ENCODE measurements at places on chromosomes 3 and 15.

DNA sequence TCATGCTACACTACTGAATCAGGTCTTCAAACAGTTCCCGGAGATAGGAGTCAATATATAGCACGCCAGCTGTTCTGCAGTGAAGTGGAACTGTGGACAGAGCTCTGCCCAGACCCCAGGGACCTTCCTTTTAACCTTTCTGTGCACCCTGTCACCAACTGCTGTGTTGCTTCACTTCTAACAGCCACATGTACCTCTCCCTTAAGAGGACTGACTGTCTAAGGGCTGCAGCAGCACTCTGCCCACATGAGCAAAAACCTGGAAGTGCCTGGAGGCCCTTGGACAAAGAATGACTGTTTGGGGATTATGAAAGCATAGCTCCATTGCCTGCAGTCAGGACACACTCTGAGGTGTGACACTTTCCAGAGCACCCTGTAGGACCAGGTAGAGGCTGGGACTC, 88.3 kb upstream of the CTNNB1 start:
- no peak for DNase-seq

- DNase-seq = no peak
These were observed 37.6 kb downstream of the ABTB1 start for GRCh38 chr3:127710155-127710941.

- DNase-seq = no peak
These were observed 79.7 kb upstream of the RASGRF1 start for GRCh38 chr15:79170256-79170664.

DNA sequence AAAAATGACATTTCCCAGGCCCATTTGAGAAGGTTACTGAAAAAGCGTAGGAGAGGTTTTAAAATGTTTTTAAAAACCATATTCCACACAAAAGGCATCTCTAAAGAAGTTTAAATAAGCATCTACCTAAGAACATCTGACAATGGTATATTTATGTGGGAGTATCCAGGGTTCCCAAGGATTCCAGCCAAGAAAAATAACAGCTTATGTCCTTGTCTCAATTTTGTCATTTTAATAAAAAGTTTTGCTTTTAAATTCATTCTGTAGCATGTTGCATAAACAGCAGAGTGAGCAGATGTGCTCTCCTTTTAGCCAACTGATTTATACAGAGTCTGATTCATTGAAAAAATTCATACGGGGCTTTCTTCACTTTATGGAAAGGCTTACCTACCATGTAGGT, 129.9 kb downstream of the LRRC3B start:
- no peak for DNase-seq

GRCh38 chr15:81097116-81097889, 36.8 kb upstream of the CFAP161 start:
- no peak for DNase-seq

GRCh38 chr3:190968616-190969015, 106.1 kb upstream of the GMNC start:
- no peak for DNase-seq

- no peak for DNase-seq
These were observed 24.5 kb upstream of the NEDD4 start for GRCh38 chr15:56017920-56018319.

DNA sequence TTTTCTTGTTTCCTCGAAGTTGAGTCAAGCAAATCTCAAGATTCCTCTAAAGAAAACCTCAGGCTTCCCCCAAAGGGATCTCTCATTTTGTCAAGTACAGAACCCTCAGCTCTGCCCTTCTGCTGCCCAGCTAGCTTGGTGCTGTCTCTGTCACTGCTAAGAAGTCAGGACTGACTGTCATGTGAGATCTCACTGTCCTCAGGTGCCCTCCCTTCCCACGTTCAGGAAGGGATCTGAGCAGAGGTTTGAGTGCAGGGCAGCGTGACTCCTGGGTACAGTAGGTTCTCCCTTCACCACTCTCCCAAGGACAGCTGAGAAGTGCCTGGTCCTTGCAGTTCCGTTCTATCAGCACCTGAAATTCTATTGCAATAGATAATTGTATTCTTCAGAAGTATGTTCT, 229.7 kb downstream of the SLCO3A1 start:
- no peak for DNase-seq

DNA sequence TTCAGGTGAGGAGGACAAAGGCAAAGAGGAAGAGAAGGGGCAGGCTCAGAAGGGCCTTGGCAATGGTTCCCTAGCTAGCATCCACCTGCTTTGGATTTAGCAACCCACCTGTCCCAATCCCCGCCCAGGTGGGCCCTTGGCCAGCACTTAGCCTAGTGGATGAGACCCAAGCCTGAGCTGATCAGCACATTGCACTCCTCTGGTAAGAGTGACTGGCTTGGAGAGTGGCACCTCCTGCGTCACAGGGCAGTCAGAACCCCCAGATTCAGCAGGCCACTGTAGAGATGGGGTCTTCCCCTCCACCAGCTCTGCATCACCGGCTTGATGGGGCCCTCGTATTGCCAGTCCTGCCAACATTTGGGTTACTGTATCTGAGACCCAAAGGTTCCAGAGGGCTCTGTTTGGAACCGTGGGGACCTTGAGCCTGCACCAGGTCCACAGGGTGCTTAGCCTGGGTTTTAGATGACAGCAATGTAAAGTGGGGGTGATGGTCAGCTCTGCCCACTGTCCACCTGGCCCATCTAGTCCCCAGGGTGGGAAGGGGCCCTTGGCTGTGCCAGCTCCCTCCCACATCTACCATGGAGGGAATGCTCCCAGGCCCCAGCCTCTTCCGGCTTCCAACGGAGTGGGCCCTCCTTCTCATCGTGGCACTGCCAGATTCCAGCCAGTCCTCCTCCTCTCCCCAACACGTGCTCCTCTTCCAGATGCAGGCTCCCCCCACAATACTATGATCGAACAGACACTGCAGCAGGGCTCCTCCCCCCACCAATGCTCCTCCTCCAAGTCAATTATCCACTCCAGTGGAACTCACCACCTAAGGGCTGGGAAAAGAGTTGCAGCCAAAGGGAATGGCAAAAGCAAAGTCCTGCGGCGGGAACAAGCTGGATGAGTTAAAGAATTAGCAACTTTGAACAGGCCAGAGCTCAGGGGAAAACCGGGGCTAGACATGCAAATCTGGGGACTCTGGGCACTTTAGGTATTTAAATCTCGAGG, 45.7 kb downstream of the LHFPL4 start:
- no peak for DNase-seq

- peak; percentile 91 for DNase-seq
These were observed 5.8 kb downstream of the PRRT3 start for GRCh38 chr3:9946112-9947024.

GRCh38 chr3:139538733-139539132, 809 bp downstream of the RBP1 start:
- peak; percentile 64 for DNase-seq

DNA sequence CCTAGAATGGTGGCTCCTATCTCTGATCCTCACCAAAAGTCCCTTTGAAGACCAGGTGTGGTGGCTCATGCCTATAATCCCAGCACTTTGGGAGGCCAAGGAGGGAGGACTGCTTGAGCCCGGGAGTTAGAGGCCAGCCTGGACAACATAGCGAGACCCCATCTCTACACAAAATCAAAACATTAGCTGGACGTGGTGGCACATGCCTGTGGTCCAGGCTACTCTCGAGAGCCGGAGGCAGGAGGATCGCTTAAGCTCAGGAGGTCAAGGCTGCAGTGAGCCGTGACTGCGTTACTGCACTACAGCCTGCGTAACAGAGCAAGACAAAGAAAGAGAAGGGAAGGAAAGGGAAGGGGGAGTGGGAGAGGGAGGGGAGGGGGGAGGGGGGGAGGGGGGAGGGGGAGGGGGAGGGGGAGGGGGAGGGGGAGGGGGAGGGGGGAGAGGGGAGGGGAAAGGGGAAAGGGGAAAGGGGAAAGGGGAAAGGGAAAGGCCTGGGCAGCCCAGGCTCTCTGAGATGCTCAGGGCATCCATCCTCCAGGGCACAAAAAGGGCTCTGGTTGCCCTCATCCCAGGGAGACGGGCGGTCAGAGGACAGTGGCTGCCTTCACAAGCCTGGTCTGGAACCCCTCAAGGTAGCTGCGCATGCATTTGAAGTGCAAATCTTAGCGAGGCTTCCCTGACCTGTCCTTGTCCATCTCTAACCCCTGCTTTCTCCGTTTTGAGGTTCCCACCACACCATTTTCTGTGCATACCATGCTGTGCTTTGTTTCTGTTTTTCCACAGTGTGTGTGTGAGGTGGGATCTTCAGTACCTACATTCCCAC, 76.1 kb downstream of the LDHAL6B start:
- no peak for DNase-seq

DNA sequence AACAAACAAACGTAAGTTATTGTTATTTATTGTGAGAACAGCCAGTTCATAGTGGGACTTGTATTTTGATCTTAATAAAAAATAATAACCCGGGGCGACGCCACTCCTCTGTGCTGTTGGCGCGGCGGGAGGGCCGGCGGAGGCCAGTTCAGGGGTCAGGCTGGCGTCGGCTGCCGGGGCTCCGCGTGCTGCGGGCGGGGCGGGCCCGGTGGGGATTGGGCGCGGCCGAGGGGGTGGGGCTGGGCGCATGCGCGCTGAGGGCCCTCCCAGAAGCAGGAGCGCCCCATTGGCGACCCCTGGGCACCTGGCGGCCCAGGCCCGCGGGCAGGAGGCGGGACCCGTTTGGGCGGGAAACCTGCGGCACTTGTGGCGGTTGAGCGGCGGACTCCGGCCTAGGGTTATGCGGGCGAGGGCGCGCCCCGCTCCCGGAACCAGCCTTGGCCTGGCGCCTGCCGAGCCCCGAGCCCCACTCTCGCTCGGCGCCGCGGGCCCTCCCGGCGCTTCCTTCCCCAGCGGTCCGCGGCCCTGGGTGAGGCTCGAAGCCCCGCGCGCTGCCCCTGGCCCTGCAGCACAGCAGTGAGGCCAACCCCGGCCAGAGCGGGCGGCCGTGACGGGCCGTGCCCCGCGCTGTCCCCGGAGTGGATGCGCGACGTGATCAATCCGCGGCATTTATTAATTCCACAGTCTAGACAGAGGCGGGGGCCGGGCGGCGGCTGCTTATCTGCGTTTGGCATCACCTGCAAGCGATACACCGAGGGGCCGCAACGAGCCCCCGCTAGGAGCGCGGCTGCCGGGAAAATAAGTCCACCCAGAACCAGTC, 6.0 kb downstream of the ISL2 start:
- DNase-seq = no peak

- DNase-seq = no peak
These were observed 12.4 kb upstream of the ZMAT3 start for GRCh38 chr3:179083977-179084376.

DNA sequence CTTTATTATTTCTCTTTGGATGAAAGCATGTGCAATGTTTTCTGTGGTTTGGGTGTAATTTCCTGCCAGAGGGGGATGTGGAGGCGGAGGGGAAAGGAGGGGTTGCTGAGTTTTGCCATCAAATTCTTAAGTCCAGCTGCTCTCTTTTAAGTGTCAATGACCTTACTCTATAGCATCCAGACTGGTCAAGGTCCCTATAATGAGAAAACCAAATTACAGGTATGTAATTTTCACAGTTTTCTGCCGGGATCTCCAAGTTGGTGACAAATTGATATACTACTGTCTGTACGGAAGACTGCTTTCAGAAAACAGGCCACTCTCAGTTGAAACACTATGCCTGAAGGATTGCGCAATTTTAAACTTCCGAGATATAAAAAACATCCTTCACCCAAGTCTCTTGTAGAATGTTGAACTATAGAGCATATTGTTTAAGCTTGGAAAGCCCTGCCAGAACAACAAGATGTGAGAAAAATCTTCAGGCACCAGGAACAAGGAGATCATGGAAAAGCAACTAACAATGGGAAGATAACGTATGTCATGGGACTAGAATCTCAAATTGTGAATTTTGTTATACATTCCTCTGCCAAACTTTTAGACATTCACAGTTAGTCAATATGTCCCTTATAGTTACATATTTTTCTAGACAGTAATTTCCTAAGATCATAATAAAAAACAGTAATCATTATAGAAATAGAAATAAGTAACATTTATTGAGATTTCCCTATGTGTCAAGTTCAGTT, 300.7 kb upstream of the SATB1 start:
- DNase-seq = no peak

- no peak for DNase-seq
These were observed 112.8 kb downstream of the LPP start for GRCh38 chr3:188266562-188267274.

DNA sequence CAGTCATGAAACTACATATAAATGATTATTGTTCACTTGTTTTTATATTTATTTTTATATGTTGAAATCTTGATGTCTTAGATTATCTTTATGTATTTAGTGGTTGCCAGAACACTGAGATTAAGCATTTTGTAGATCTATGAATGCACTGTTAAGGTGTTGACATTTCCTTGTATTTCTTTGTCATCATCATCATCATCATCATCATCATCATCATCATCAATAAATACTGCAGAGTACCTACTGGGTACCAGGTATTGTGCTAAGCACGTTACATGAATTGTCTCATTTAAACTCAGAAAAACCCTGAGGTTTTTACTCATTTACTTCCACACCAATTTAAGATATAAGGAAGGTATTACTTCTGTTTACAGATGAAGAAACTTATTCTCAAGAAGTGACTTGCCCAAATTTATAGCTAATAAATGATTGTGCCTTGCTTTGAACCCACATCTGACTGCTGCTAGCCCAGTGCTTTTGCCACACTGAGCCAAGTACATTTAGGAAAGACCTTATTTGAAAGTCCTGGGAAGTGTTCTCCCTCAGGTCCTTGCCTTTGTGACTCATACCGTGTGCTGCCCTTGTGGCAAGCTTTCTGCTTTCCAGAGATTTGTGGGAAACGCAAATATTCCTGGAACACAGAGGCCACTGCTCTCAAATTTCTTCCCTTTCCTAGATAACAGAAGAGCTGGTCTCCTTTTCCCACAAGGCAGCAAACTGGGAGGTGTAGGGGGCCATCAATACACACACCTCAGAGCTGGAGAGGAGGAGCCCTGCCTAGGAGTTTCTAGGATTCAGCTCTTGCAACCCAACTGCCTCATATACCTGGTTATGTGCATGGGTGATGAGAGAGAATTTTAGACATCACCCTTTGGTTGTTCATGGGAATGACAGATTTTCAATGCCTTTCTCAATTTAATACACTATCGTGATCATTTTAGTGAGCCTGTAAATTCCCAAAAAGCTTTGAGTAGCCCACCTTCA, 115.4 kb upstream of the C15orf61 start:
- no peak for DNase-seq

DNA sequence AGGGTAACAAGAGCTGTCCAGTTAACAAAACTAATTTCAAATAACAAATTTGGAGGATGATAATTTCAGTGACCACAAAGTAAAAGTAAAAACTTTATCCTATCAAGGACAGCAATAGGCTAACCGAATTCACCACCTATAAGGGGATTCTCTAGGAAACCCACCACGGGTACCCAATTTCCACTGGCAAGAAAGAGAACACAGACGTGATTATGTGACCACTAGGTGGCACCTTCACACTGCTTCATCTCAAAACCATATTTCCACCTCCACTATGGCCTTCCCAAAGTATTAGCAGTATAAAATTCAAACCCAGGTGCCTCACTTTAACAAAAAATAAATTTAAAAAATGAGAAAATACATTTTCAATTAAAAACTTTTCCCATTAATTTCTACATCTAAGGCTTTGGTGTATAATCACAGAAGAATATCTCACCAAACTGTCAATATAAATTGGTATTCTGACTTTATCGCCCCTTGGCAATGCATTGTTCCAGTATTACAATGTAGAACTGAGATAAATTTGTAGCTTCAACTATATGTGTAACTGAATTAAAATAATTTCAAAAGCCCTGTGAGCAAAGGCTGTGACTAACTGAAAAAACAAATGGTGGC, 96.5 kb downstream of the FSIP1 start:
- no peak for DNase-seq
